ENCODE measurements at places on chromosomes 12 and 14.

DNA sequence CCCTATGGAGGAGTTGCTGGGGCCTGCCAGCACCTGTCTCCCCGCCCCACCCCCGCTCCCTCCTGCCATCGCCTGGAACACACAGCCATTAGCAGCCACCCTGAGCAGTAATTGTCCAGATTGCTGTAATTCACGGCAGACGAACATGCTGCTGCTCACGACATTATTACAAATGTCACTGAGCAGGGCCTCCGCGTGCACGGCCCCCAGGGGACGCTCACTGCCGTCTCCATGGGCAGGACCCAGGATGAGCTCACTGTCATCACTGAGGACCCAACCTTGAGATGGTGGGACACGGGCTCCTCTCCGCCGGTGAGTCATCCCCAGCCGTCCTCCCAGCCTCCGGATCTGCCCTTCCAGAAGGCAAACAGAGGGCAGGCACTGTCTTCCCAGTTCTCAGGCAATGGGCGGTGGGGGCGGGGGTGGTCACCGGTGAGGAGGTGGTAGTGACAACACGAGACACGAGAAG, 100.4 kb downstream of the RFLNA start:
- peak; percentile 97 for DNase-seq

DNA sequence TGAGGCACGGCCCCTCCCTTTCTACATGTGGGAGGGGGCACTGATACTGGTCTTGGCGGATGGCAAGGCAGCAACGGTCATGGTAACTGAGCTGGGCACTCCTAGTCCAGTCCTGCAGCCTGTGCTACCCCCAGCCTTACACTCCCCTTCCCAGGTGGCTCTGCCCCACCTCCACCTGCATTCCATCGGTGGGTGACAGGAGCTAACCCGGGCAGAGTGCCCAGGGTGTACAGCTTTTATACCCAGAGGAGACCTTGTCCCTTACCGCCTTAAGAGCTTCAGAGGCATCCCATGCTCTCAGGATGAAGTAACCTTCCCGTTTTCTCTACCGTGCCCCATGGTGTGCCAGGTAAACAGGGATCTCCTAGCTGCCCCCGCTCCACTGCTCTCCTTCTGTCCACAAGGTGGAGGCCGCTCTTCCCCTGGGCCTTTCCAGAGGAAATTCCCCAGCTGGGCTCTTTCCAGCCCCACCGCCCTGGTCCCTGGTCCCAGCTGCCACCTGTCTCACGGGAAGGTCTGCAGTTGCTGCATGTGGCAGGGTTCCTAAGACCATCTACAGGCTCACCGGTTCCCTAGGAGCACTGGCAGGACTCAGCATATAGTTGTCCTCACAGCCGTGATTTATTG, 20.5 kb downstream of the BRI3BP start:
- DNase-seq = no peak

GRCh38 chr14:32366256-32366879, 37.3 kb downstream of the AKAP6 start:
- peak; percentile 84 for DNase-seq

GRCh38 chr12:23057571-23057970, 432.6 kb downstream of the ETNK1 start:
- DNase-seq = no peak

DNA sequence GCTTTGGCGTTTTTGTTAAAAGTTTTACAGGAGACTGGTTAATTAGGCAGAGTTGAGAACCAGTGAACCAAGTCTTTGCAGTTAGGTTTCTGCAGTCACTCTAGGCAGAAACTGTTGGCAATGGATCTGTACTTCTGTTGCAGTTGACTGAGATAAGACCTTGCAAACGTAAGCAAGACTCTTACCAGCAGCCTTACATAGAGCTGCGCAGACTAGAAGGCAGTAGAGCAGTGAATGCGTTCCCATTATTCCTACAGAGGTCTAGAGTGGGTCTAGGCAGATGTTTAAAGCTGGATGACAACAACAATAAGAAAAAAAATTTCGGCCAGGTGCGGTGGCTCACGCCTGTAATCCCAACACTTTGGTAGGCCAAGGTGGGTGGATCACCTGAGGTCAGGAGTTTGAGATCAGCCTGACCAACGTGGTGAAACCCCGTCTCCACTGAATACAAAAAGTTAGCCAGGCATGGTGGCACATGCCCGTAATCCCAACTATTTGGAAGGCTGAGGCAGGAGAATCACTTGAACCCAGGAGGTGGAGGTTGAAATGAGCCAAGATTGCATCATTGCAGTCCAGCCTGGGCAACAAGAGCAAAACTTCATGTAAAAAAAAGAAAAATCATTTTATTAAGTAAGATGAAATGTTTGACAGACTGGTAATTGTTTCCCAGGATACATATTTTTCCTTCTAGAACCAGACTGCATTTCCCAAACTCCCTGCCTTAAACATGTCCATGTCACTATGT, 12.3 kb downstream of the RNASE9 start:
- no peak for DNase-seq

- no peak for DNase-seq
These were observed 178.8 kb downstream of the ETNK1 start for GRCh38 chr12:22803725-22804124.

GRCh38 chr12:93570552-93571364, 1.7 kb upstream of the SOCS2 start:
- DNase-seq = peak; percentile 95

Measured in NCI-H69 (cell line).